Stimulated activated CD8-positive, alpha-beta memory T cell treated with anti-CD3 and anti-CD28 coated beads, Interleukin-4, amount 100 ng/mL, for 1 hour (primary cell): ENCODE measurements at places on chromosomes 12 and 14.

DNA sequence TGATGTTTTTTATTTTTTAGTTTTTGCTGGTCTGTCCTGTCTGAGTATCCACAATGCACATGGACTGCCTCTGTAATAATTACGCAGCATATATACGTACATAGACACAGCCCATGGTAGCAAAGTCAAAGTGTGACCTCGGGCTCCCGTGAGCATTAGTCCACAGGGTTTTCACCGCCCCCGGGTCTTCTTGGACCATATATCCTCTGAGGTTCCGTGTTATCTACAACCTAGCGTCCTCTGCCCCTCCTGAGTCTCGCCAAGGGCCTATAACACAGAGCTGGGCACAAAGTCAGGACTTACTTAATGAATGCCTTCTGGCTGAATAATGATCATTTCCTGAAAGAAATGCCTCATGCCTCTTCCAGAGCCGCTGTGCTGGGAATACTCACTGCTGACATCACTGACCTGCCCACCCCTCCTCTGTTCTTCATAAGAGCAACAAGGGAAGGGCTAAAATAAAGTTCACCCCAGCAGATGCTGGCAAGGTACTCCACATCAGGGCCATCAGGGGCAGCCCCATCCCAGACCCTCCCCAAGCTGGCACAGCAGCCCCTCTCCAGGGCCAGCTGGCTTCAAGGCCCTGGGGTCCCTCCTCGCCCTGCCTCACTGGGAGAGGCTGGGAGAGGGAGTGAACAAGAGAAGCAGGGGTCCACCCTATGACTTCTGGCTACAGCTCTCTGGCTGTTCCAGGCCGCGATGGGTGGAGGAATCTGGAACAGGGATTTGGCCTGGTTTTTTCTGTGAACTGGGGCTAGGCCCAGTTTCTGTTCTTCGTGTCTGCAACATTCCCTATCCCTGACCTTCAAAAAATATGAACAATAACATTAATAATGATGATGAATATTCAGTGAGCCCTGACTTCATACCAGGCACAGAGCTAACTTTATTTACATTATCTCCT is 7.9 kb downstream of the HDAC7 start:
- no peak for DNase-seq

DNA sequence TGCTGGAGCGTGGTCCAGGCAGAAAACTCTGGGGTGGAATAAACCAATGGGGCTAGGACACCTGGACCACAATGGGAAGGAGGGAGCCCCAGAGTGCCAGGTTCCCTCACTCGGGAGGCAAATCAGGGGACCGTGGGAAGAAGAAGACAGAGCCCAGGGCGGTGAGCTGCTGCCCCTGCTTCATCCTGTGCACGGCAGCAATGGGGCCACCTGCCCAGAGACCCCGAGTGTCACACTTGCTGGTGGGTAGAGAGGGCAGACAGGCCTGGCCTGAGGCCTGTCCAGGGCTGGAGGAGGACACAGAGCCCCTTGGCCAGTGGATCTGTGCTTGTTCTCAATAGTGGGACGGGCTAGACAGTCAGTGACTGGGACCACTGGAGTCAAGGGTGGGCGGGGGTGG is 58.2 kb downstream of the DIO3 start:
- DNase-seq = no peak

GRCh38 chr12:46919666-46920400 is 94.0 kb upstream of the SLC38A4 start:
- DNase-seq = no peak

DNA sequence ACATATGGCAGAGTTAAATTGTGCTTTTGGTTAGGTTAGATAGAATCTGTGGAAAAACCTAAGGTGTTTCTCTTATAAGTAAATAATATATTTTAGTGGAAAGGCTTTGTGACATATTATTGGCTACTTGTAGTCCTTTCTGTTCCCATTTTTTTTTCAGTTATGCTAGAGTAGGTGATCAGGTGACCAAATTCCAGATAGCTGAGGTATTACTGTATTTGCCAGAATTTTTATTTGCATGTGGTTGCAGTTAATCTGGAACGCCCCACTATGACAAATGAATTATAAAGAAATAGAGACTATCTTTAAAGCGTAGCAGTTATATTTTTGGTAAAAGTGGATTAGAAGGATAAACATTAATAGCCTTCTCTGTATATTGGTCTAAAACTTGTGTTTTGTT is 52.0 kb downstream of the ARHGAP5 start:
- DNase-seq = no peak

DNA sequence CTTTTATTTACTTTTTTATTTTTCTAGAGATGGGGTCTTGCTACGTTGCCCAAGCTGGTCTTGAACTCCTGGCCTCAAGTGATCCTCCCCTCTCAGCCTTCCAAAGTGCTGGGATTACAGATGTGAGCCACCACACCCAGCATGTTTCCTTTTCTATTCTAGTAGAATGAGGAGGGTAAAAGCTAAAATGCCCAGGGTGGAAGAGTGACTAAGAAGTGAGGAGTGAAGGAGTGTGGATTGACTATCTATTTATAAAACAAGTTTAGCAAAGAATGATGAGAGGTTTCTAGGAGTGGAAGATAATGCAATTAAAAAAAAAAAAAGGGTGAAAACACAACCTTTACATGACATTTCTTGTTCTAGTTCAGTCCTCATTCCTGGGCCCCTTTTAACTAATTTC is 29.8 kb upstream of the PKP2 start:
- no peak for DNase-seq

DNA sequence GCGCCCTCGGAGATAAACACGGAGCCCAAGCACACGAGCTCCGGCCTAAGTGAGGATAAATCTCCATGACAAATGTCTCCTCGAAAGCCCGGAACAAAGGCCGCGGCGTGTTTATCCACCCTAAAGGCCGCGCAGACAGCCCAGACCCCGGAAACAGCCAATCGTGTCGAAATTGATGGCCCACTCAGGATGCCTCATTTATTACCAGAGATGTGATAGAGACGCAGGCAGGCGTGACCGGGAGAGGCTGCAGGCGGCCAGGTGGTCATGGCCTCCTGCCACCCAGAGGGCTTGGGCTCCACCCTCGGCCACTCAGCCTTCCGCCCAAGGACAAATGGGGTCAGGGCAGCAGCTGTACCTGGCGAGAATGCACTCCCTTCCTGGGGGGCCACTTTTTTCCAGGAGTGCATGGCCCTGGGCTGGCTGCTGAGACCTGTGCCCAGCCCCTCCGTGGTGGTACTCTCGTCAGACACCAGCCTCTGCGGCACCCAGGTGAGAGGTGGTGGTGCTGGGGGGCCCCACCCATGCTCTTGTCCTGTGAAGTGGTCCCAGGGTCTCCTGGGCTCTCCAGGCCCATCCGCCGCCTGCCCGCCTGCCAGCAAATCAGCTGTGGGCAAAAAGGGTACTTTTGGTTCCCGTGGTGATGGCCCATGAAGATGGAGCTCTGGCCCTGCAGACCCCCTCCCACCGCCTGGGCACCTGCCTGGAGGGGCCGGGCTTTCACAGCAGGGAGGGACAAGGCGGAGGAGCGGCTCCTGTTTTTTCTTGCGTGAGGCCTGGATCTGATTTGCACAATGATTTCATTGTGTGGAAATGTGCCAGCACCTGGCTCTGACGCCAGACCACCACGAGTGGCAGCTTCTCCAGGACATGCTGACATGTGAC is 211.5 kb upstream of the C14orf180 start:
- no peak for DNase-seq

GRCh38 chr12:131194166-131194565 is 240.5 kb downstream of the ADGRD1 start:
- DNase-seq = no peak

- no peak for DNase-seq
Measured at GRCh38 chr14:65564370-65564769, 151.8 kb downstream of the FUT8 start.

- no peak for DNase-seq
Measured at GRCh38 chr14:86999036-86999435, 993.9 kb downstream of the GALC start.

- no peak for DNase-seq
Measured at GRCh38 chr12:92324849-92325500, 179.3 kb upstream of the BTG1 start.

DNA sequence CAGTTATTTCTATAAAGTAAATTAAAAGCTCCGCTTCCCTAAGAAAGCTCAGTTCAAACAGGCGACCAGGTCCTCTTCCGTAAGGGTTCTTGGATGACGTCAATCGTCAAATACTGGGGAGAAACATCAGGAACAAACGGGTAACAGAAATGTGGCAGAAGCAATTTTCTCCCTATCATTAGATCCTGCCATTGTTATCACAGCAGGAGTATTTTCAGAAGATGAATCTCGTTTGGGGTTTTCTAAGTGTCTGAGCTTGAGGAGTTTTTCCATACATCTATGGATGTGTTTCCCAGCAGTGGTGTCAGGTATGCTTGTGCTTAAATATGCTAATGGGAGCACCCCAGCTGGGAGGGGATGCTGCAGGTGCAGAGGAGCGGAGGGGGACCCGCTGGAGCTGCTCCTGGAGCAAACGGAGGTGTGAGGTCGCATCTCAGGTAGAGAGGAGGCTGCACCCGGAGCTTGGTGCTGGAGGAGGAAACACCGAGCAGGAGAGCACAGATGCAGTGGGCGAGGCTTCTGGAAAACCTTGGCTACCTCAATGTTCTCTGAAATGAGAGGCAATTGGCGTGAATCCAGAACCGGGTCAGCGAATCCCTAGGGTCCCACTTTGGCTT is 795.5 kb downstream of the AACS start:
- DNase-seq = no peak

GRCh38 chr12:121649819-121650353 is 19.6 kb downstream of the MORN3 start:
- no peak for DNase-seq

DNA sequence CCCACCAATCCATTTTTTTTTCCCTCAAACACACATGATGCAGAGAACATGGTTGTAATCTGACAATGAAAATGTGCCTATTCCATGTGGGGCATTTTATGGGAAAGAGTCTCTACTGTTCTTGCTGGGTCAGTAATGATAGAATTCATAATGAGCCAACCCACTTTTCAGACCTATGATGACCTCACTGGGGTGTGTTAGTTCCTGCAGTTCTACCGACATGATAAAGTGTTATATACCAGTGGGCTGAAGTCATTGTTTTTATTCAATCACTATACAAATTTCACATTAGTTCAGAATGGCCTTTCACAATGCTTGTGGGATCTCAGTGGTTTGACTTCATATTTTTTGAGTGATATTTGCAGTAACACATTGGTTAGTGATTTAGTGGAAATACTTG is 47.5 kb downstream of the PPFIBP1 start:
- no peak for DNase-seq
